Left colon (tissue), 2 donors: ENCODE measurements at places on chromosomes 12 and 14. TPM values are rescaled to one million over a fixed set of nuclear protein-coding genes. Genes with fewer than 3 reads are reported as not detected.

DNA sequence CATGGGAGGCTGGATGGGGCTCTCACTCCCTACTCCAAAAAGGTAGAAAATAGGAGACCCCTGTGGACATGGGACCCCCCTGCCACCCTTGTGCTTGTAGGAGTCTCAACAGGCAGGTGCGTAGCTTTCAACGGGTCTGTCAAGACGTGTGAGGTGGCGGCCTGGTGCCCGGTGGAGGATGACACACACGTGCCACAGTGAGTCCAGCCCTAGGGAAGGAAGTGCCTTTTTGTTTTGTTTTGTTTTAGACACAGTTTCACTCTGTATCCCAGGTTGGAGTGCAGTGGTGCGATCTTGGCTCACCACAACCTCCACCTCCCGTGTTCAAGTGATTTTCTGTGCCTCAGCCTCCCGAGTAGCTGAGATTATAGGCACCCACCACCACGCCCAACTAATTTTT is 12.9 kb downstream of the P2RX4 start:
- no peak for DNase-seq

- DNase-seq: no peak
These were observed 264.9 kb downstream of the CCER1 start for GRCh38 chr12:90690120-90690519.

DNA sequence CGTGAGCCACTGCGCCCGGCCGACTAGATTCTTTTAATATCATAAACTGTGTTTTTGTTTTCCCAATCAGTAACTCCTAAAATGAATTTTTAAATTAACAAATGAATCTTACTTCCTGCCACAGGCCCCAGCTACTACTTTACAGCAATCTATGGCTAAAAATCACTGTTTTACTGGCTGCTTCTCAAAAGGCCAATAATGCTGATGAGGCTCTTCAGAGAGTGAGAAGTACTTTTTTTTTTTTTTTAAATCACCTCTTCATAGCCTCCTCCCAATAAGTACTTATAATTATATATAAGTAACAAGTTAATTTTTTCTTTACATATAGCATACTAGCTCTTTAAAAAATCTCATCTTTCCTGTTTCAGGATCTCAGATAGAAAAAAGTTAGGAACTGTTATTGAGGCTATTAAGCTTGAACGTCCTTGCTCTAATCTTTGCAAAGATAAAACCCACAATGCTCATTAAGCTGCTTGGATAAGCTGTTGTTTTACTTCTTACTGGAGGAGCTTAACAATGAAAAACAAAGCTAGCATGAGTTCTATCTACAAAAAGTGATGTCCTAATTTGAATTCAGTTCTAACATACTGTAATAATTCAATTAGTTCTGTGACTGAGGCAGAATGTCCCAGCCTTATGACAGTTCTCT is 12.8 kb upstream of the WDR20 start:
- no peak for DNase-seq

- DNase-seq: peak; percentile 56
These were observed 20.0 kb upstream of the KDM2B start for GRCh38 chr12:121600702-121601336.

DNA sequence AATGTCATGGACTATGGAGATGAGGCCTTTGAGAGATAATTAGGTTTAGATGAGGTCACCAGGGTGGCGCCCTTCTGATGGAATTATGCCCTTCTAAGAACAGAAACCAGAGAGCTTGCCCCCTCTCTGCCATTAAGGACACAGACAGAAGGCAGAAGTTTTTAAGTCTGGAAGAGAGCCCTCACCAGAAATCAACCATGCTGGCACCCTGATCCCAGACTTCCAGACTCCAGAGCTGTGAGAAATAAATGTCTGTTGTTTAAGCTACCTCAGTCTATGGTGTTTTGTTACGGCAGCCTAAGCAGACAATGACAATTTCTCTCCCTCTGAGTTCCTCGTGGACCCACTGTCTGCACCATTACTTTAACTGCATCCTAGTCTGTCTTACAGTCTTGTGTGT is 382.0 kb downstream of the GXYLT1 start:
- DNase-seq: no peak

DNA sequence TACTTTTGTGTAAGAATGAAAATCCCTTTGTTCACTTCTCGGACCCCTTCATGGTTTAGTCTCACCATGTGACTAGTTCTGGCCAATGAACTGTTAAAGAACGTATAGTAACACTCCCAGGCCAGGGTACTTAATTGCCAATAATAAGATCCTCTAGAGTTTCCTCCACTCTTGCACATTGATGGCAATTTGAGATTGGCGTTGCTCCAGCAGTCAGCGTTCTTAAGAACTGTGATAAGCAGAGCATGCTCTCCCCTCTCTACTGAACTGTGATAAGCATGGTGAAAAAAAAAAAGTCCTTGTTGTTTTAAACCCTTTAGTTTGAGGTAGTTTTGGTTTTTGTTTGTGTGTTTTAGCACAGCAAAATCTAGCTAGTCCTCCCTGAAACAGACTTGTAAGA is 854.5 kb downstream of the SLC6A15 start:
- DNase-seq: no peak

DNA sequence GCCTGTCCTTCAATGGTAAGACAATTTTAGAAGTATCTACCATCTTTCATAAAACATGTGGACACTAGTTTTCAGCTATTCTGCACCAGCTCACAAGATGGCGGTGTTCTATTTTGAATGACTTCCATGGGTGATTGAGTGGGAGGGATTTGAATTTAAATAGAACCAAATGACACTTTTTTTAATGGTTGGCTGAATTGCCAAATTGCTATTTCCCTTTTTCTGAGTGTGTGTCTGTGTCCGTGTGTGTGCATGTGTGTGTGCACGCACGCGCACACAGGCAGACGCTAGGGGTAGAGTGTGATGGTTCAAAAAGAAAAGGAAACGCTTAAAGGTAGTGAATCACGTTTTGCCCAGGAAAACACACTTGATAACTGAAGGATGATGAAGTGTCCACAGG is 362.6 kb downstream of the DAD1 start:
- DNase-seq: peak; percentile 3

DNA sequence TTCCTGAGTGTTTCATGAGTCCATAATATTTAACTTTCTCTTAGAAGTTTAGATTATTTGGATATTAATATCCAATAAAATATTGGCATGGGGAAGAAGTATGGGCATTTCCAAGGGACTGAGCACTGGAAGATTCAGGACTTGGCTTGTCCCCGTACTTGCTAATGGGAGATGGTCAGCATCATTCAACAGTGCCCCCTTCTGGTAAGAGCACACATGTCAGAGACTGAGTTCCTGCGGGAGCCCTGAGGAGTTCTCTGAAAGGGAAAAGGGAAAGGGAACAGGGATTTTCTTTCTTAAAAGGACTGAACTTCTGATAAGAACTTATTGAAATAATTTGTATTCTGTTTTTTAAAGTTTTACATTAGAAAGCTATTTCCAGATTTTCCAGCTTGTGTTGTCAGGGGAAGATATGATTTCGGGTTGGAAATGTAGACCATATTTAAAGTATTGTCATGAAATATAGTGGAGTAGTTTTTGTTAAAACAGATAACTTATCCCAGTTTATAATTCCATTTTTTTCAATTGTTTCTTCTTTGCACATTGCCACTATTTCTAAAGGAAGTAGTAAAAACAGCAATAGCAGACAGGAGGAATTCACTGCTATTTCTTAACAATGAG is 59.8 kb upstream of the C12orf71 start:
- peak; percentile 63 for DNase-seq

GRCh38 chr12:44812062-44812461 is 64.1 kb downstream of the NELL2 start:
- no peak for DNase-seq

DNA sequence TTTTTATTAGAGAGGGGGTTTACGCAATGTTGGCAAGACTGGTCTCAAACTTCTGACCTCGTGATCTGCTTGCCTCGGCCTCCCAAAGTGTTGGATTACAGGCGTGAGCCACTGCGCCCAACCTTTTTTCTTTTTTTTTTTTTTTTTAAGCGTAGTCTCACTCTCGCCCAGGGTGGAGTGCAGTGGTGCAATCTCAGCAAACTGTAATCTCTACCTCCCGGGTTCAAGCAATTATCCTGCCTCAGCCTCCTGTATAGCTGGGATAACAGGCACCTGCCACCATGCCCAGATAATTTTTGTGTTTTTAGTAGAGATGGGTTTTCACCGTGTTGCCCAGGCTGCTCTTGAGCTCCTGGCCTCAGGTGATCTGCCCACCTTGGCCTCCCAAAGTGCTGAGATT is 8.8 kb upstream of the HECTD1 start:
- no peak for DNase-seq

Gene STAC3
- total RNA-seq: 2.0 TPM

Gene AICDA
- not detected for total RNA-seq

Gene WASHC3
- total RNA-seq: 30.4 TPM

Gene TBX3
- total RNA-seq: 10.6 TPM

Gene CD163L1
- 9.8 TPM for total RNA-seq
